ENCODE measurements at places on chromosomes 6 and 20.
A peak's percentile ranks its signal among the peaks of the same experiment; 100 is the strongest.

GRCh38 chr6:95784019-95784418 lies 206.7 kb downstream of the MANEA start:
- DNase-seq, result no peak

DNA sequence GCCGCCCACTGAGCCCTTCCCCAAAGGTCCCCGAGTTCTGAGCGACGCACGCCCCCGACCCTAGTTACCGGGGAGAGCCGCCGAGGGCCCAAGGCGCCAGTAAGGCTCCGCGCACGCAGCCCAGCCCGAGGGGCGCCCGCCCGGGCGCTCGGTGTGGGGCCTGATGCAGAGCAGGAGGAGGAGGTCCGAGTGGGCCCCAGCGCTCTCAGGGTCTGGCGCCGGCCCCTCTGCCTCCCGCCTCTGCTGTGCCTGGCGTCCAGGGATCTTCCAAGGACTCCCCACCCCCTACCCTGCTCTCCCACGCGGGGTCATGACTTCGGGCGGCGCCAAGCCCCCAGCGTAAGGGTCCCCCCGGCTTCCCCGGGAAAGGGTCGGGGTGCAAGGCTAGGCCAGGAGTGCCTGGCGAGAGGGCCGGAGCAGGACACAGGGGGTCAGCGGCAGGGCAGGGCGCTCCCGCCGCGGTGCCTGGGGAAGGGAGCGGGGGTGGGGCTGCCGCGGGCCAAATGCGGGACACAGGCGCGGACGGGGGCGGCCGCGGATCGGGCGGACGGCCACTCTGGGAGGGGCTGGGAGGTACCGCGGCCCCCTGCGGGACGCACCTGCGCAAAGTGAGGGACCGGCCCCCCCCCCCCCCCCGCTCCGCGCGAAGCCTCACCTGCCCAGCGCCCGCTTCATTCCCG lies 637 bp downstream of the ABHD12 start:
- peak; percentile 14 for DNase-seq

GRCh38 chr6:119234457-119234856 lies 115.1 kb downstream of the MAN1A1 start:
- no peak for DNase-seq

- DNase-seq, result peak; percentile 42
Observed at GRCh38 chr6:90175627-90176538, 120.8 kb downstream of the BACH2 start.

DNA sequence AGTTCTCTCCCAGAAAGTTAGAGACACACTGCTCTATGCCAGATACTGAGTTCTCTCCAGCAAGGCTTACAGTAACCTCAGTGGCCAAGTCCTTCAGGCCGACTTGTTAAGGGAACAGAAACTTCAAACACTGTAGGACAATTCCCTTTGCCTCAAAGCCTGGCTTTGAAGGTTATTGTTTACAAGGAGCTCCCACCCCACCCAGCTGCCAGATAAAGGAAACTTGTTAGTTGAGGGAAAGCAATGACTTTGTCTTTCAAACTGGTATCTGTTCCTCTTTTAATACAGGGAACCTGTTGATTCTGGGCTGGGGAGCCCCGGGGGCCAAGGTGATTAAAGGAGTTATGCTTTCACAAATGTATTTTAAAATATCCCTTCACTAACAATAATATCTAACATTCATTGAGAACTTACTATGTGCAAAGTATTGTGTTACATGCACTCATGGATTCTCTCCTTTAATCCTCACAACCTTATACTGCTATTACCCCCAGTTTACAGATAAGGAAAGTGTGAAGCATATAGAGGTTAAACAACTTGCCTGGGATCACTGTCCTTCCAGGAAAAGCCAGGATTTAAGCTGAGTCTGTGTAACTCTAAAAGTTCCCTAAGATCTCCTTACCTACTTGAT lies 27.6 kb upstream of the CDKN1A start:
- DNase-seq, result peak; percentile 13

DNA sequence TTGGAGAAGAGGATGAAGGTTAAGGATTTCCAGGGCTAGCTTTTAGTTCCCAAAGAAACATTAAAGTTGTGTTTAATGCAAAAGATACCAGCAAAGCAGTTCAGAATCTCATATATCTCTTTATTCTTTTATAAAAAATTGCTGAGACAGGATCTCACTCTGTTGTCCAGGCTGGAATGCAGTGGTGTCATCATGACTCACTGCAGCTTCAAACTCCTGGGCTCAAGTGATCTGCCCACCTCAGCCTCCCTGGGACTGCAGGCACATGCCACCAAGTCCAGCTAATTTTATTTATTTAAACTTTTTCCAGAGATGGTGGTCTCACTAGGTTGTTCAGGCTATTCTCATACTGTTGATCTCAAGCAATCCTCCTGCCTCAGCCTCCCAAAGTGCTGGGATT lies 41.1 kb upstream of the CAP2 start:
- DNase-seq, result no peak

DNA sequence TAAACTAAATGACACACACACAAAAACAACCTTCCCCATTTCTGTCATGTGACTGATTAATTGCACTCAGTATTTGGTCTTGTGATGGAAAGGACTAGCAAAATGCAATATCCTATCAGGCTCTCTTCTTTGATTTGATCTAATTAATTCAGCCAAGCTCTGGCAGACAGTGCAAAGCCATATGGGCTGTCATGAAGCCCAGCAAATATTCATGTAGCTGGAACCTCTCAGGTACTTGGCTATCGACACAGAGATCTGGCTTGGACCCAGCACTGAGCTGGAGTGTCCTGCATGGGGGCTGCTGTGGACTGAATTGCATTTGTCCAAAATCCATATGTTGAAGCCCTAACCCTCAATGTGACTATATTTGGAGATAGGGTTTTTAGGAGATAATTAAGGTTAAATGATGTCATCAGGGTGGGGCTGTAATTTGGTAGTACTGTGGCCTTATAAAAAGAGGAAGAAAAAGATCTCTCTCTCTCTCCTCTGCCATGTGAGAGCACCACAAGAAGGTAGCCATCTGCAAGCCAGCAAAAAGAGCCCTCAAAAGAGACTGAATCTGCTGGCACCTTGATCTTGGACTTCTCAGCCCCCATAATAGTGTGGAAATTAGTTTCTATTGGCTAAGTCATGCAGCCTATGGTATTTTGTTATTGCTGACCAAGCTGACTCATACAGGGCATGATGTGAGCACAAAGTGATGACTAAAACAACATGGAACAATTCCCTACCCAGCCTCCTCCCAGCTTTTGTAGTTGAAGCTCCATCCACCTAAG lies 77.1 kb downstream of the STMND1 start:
- no peak for DNase-seq

GRCh38 chr6:7000825-7001777 lies 106.7 kb upstream of the RREB1 start:
- no peak for DNase-seq

DNA sequence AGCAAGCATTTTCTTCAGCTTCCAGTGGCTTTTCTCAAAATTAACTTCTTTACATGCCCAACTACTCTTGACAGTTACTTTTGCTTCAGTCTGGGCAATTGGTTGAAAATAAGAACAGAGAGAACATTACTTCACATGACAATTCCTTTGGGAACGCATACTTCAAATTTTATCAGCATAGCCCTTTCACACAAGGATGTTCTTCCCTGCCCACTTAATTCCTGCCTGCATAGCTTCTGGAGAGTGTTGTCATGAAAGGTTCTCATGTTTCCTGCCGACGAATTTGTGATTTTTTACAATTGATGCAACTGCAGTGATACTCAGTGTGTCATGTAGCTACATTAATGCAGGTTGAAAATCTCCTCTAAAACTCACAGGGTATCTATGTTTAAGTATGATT lies 22.0 kb upstream of the SNRNP48 start:
- no peak for DNase-seq

DNA sequence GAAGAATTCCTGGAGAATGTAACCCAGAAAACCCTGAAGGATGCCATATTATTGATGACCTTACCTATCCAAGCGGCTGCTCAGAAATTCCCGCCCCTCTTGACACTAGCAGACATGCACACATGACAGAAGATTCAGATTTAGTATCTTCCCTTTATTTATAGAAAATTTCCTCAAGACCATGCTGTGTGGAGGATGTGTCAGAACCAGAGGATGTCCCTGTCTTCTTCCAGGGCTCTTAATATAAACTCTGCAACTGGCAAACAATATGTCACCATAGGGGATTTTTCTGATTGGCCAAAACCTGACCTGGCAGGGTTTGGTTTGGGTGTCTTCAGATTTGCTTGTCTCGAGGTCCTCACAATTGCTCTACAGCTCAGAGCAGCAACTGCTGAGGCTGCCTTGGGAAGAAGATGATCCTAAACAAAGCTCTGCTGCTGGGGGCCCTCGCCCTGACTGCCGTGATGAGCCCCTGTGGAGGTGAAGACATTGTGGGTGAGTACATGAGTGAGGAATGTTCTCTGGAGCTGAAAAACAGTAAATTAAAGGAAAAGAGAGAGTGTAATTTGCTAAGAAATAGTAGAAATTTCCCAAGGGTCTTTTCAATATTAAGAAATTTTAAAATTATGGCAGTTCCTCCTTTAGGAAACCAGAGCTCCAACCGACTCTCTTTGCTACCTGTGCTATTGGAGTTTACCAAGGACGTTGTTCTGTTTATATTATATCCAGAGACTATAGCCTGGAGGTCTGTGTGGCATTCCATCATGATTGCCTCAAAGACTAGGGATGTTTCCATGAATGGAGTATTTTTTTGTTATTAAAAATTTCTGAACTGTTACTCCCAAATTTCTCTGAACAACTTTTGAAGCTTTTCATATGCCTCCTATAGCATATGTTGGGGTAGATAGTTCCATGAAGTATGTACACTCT lies at the start of gene HLA-DQA2:
HLA-DQA2 (plus strand) TSS at position 361 of the 930 bp plus-strand sequence; CDS start at position 414, 53 bp downstream.
- DNase-seq, result no peak

GRCh38 chr6:119669221-119669620 lies 319.7 kb upstream of the MAN1A1 start:
- no peak for DNase-seq

DNA sequence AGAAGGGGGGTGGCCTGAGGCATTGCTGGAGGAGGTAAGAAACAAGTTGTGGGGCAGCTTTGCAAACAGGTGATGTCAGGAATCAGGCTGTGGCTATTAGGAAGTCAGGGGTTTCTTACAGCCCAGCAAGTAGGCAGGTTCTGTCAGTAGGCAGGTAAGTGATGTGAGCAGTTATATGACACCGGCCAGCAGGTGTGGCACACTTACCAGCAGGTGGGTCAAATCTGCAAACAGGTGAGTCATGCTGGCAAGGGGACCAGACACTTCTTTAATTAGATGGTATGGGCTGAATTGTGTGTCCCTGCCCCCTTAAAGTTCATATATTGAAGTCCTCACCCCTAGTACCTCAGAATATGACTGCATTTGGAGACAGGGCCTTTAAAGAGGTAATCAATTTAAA lies 16.4 kb upstream of the ENPP4 start:
- no peak for DNase-seq

All from CD4-positive, alpha-beta T cell treated with Interleukin-10 for 1 hour (primary cell).